ENCODE measurements at places on chromosomes 5 and 9. TPM values are rescaled to one million over a fixed set of nuclear protein-coding genes. Genes with fewer than 3 reads are reported as not detected.

DNA sequence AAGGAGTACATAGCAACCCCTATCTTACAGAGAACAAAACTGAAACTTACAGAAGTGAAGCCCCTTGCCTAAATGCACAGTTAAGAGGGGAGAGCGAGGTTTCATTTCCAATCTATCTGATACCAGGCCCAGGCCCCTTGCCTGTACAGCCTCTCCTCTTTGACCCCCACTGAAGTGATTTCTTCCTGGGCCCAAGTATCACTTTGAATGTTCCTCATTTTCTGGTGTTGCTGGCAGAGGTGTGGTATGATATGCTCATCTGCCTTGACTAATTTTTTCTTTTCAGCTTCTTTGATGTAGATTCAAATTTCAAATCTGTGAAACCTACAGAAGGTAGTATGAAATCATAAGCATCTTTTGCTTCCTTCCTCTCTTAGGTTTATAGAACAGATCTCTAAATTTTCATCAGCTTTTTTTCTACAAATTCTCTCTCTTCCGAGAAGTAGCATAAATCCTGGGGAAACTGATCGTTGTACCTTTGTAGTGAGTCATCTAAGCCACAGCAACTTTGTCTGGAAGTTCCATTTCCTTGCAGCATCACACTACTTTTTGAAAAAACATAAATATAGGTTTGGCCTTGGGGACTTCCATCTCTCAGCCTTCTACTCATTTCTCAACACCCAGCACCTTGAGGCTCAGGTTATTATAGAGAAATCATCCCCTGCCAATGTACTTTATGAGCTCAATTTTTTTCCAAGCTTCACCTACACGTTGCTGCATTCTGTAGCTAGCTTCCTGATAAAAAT is 402.4 kb upstream of the PTGER4 start:
- DNase-seq = no peak

- no peak for DNase-seq
These were observed 139.8 kb upstream of the BASP1 start for GRCh38 chr5:17077440-17078233.

- no peak for DNase-seq
These were observed 10.4 kb upstream of the CEP120 start for GRCh38 chr5:123433596-123433995.

Gene LTC4S
- polyA plus RNA-seq = 10.5 TPM

- DNase-seq = no peak
These were observed 9.7 kb downstream of the ICE1 start for GRCh38 chr5:5432020-5432707.

DNA sequence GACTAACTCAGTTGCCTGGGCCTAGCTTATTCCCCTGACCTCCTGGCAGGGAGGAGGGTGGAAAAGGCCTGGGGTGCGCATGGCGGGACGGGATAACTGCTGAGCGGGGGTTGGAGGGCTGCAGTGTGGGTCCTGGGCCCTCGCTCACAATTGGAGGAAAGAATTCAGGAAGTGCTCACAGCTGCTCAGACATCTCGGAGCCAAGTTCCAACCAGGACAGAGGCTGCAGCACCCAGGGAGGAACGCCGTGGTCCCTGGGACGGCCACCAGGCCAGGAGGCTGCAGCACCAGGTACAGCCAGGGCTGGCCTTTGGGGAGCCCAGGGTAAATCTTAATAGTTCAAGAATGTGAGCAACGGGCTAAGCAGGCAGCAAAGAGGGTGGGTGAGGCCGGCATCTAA is at the start of gene SPAAR:
Gene SPAAR (plus strand): TSS at position 217 of the 400 bp plus-strand sequence. CDS start 974 bp downstream, outside the sequence.
- DNase-seq = no peak

Gene OR1Q1
- polyA plus RNA-seq = not detected

GRCh38 chr5:67211926-67212325 is 15.3 kb upstream of the CD180 start:
- no peak for DNase-seq

Gene ARSB
- polyA plus RNA-seq = 20.2 TPM

- no peak for DNase-seq
These were observed 18.7 kb upstream of the B4GALT1 start for GRCh38 chr9:33185858-33186257.

All from spinal cord (tissue), 10 donors.